ENCODE measurements at places on chromosomes 5 and 9. TPM values are rescaled to one million over a fixed set of nuclear protein-coding genes. Genes with fewer than 3 reads are reported as not detected.

IFNB1 gene
- not detected for total RNA-seq

F2R gene
- 260 TPM for total RNA-seq

WASHC1 gene
- total RNA-seq = 4.8 TPM

HAUS6 gene
- 19.9 TPM for total RNA-seq

GABRA1 gene
- total RNA-seq = not detected

ZBTB43 gene
- total RNA-seq = 9.6 TPM

BNC2 gene
- total RNA-seq = 18.9 TPM

ARL14EPL gene
- total RNA-seq = not detected

Measured in regular cardiac myocyte (primary cell).